Suppressor macrophage (primary cell): ENCODE measurements at places on chromosomes 13 and 19.

DNA sequence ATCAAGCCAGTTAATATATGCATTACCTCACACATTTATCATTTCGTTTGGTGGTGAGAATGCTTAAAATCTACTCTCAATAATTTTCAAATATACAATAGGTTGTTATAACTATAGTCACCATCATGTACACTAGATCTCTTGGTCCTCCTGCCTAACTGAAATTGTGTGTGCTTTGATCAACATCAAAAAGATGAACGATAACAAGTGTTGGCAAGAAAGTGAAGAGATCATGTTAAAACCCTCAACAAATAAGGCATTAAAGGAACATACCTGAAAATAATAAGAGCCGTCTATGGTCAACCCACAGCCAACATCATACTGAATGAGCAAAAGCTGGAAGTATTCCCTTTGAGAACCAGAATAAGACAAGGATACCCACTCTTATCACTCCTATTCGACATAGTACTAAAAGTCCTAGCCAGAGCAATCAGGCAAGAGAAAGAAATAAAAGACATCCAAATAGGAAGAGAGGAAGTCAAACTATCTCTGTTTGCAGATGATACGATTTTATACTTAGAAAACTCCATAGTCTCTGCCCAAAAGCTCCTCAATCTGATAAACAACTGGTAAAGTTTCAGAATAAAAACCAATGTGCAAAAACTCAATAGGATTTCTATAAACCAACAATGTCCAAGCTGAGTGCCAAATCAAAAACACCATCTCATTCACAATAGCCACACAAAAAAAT, 27.9 kb upstream of the OR10H1 start:
- DNase-seq, result no peak

GRCh38 chr19:879711-880438, 13.1 kb downstream of the MED16 start:
- no peak for DNase-seq

GRCh38 chr13:77329133-77329910, 2.4 kb upstream of the MYCBP2 start:
- DNase-seq, result peak; percentile 95

GRCh38 chr13:32878163-32878562, 138.1 kb upstream of the KL start:
- no peak for DNase-seq

DNA sequence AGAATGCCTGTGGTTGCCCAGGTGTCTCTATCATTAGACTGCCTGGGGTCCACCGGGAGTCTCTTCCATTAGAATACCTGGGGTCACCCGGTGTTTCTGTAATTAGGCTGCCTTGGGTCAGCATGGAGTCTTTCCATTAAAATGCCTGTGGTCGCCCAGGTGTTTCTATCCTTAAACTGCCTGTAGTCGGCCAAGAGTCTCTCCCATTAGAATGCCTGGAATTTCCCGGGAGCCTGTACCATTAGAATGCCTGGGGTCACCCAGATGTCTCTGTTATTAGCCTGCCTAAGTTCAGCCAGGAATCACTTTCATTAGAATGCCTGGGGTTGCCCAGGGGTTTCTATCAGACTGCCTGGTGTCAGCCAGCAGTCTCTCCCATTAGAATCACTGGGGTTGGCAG, 1492.8 kb downstream of the UQCRFS1 start:
- DNase-seq, result no peak

DNA sequence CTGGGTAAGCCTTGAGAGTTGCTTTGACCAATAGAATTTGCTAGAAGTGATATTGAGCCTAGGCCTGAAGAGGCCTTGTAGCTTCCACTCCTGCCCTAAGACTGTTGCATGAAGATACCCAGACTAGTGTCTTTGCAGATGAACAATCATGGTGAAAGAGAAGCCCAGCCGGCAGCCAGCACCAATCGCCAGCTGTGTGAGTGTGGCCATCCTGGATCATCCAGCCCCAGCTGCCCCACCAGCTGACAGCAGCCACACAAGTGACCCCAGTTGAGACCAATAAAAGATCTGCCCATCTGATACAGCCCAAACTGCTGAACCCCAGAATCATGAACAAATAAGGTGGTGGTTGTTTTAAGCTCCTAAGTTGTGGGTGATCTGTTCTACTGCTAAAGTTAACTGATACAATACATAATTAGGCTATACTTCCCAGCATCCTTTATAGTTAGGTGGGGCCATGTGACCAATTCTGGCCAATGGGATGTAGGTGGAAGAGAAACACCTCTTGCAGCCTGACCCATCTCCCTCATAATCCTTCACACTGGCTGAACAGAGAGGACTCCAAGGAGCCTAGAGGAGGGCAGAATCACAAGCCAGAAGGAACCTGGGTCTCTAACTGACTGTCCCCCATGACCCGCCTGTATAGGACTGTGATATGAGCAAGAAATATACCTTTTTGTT, 9.4 kb upstream of the ZNF428 start:
- DNase-seq, result no peak

- no peak for DNase-seq
Observed at GRCh38 chr13:79435561-79435990, 29.5 kb upstream of the RBM26 start.

DNA sequence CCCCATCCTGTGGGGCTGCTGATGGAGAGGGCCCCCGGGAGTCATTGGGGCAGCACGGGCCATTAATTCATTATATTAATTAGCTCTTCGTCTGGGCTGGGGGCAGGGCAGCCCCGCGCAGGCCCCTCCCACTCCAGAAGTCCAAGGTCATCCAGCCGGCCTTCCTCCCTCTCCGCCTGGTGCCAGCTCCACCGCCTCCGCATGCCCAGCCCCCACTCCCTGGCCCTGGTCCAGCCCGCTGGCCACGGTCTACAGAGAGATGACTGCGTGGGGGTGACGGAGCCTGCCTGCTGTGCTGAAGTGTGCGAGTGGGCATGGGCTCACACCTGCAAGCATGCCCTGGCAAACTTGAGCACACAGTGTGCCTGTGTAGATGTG, 8.8 kb downstream of the IGLON5 start:
- DNase-seq, result no peak

GRCh38 chr13:99725644-99726043, 224.4 kb downstream of the TM9SF2 start:
- DNase-seq, result no peak

GRCh38 chr13:77437267-77437666, 98.2 kb upstream of the SCEL start:
- no peak for DNase-seq

DNA sequence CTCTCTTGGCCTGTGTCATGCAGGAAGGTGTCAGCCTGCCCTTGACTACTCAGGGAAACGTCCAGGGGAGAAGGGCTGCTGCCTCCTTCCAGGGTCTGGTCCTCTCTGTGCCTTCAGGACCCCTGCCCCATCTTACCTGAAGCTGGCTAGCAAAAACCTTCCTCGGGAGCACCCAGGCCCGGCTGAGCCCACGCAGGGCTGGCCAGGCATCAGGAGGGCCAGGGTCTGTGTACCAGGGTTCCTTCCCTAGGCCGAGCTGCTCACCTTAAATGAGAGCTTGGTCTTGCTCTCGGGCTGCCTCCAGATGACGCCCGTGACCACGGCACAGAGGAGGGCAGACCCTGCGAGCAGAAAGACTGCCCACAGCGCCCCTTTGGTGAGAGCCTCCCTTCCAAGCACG, 78.6 kb downstream of the SLC7A1 start:
- no peak for DNase-seq
